AG04449 (cell line): ENCODE measurements at places on chromosomes 3 and 15.

GRCh38 chr15:78210349-78210717, 24.0 kb downstream of the ACSBG1 start:
- no peak for DNase-seq

GRCh38 chr3:168197162-168197561, 101.4 kb upstream of the GOLIM4 start:
- DNase-seq: no peak

- DNase-seq: no peak
These were observed 4.2 kb downstream of the ZBTB47 start for GRCh38 chr3:42657675-42658074.

- no peak for DNase-seq
These were observed 548.2 kb downstream of the FOXP1 start for GRCh38 chr3:71035314-71035713.

DNA sequence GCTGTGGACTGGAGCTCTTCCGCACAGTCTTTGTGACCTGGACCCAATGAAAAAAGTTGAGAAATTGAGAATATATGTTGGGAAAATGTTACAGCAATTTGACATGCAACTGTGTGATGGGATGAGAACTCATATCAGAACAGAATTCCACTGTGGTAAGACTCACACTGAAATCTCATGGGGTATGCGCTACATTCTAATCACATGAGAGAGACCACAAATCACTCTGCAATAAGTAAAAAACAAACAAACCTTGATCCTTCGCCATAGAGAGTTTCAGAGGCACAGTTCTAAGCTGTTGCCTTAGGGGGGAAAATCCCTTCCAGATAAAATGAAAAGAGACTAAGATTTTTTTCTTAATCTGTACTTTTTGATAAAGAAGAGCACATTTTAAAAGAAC, 37.3 kb downstream of the LMCD1 start:
- no peak for DNase-seq

- no peak for DNase-seq
These were observed 12.6 kb downstream of the CEP152 start for GRCh38 chr15:48798319-48798718.

DNA sequence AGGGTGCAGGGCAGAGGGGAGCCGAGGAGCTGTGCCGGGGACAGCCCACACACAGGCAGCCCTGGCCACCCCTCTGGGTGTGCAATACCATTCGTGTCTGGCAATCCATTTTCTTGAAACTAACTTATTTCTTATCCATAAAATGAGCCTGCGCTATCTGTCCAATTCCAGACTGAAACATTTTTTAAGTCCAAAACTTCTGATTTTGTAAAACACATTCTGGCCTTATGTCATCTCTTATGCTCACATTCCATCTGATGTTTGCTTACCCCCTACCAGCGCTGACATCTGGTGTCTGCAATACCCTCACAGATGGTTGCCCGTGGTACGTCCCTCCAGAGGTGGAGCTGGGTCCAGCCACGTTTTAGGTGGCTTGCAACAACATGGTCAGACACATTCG, 31.8 kb downstream of the PCSK6 start:
- DNase-seq: no peak

- DNase-seq: no peak
These were observed 101.6 kb downstream of the ZPLD1 start for GRCh38 chr3:102536456-102536855.

- DNase-seq: no peak
These were observed 74.9 kb upstream of the IQSEC1 start for GRCh38 chr3:13148126-13148525.

DNA sequence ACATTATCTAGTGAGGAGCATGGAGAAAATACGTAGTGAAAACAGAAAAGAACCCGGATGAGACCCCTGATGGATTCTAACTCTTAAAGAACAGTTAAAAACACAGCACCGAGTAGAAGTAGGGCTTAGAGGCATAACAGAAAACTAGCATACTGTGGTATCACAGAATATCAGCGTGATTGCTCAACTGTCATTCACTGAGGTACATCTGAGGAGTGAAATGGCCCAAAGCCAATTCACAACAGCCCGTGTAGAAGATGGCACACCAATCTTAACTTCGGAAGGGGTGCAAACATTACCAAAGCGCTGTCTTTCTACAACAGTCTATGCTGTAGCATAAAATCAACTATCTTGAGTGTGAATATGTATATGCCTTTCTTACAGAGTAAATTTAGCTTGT, 1.8 kb downstream of the CLASP2 start:
- DNase-seq: no peak

- DNase-seq: no peak
These were observed 691 bp downstream of the SENP7 start for GRCh38 chr3:101512396-101512645.

DNA sequence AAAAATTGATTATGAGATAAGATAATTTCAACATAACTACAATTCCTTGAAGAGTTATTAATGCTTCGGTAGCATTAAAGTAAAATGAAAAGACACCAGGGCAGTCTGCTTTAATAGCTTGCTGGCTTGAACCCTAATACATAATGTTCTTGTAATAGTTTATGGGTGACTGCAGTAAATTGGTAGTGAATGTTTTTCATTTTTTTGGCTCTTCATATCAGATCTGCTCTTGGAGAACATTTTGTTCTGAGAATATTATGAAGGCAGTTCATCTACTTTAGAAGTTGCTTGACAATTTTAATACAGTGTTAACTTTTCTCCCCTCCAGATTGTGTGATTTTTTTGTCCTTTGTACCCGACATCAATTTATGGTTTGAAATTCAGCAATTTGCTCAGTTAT, 128.4 kb downstream of the ZBTB20 start:
- no peak for DNase-seq

DNA sequence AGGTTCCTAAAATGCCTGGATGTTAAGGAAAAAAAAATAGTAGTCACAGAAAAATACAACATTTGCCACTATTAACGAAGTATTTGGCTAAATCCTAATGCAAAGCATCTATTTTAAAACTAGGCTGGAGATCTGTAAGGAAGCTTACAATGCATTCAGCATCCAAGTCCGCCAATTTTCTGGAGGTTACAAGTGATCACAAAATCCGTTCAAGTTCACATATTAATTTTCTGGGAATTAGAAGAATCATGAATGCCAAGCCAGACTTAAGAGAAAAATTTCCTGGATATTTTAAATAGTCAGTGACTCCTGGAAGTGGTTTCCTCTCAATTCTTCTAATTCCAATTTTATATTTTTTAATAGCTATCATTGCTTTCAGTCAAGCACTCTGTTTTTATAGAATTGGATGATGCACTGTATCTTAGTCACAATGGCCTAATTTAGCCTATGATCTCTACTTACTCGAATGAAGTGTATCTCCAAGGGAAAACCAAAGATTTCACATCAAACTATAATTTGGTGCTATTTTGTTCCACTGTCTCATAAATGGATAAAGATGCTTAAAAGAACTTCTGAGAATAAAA, 60.4 kb downstream of the P3H2 start:
- no peak for DNase-seq

DNA sequence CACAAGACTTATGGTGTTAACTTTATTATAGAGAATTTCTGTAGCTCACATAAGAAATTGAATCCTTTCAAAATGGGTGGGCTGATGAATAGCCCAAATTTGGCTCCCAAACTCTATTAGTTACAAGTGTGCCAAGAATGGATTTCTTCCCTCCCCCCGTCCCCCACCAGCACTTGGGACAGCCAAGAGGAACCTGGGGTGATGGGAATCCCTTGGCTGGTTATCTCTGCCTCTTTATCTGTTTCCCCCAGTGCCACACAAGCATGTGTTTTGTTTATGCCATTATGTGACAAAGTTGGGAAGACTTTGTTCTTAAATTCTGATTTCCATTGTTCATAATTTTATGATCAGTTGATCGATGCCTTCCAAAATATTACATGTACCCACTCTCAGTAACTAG, 28.3 kb downstream of the CMSS1 start:
- DNase-seq: no peak

DNA sequence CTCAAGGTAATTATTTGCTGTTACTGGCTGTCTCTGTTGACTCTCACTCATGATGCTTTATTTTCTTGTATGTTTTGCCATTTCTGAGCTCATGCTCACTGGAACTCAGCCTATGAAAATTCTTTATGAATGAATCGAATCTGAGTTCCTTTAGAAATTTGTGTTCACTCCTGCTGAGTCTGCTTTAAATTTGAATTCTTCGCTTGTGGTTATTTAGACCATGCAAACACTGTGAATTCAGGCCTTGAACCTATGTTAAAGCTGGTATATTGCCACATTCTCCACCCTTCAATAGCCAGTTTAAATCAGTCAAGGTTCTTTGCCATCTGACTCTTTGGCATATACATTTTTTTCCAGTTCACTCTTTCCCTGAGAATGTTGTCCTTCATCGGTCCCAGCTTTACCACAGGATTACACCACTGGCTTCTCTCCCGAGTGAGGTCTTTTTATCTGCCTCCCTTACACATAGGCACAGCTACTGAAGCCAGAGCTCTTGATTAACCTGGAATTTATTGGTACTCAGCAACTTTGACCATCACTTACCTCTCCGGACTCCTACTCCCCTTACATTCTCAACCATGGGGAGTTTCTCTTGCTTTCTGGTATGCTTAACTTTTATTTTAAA, 400.6 kb downstream of the VPS13C start:
- no peak for DNase-seq

GRCh38 chr3:143884861-143885260, 36.6 kb upstream of the SLC9A9 start:
- DNase-seq: no peak

- DNase-seq: no peak
These were observed 32.4 kb upstream of the MYO1E start for GRCh38 chr15:59405079-59405478.

DNA sequence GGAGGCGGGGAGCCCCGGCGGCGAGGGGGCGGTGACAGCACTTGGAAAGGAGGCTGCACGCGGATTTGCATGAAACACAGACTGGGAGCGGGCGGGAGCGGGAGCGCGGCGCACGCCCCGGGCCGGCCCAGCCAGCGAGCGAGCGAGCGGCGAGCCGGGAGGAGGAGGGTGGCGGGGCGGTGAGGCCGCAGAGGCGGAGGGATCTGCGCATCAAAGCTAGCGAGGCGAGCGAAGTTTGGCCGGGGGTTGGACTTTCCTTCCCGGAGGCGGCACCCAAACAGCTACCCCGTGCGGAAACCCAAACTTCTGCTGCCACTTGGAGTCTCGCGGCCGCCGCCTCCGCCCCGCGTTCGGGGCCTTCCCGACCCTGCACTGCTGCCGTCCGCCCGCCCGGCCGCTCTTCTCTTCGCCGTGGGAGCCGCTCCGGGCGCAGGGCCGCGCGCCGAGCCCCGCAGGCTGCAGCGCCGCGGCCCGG, at the start of gene SMAD3:
TSS of gene SMAD3 (plus strand) at position 72 of the 475 bp plus-strand sequence. CDS start 553 bp downstream, outside the sequence.
- DNase-seq: peak; percentile 65

DNA sequence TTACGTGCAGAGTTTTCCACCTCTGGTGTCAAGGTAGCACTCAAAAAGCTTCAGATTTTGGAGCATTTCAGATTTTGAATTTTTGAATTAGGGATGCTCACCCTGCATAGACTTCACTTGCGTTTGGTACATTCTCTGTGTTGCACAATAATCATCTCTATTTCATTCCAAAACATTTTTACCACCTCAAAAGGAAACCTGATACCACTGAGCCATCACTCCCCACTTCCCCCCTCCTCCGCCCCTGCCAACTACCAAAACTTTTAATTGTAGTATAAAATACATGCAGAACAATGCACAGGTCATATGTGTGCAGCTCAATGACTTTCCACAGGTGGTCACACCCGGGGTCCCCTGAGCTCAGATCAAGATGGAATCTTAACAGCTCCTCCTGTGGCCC, 208.8 kb downstream of the SV2B start:
- no peak for DNase-seq
